ENCODE measurements at places on chromosomes 3 and 15. TPM values are rescaled to one million over a fixed set of nuclear protein-coding genes. Genes with fewer than 3 reads are reported as not detected.

GRCh38 chr15:69357773-69358771, 56.1 kb upstream of the KIF23 start:
- DNase-seq = no peak

GRCh38 chr15:39228889-39229288, 352.0 kb upstream of the THBS1 start:
- DNase-seq = no peak

DNA sequence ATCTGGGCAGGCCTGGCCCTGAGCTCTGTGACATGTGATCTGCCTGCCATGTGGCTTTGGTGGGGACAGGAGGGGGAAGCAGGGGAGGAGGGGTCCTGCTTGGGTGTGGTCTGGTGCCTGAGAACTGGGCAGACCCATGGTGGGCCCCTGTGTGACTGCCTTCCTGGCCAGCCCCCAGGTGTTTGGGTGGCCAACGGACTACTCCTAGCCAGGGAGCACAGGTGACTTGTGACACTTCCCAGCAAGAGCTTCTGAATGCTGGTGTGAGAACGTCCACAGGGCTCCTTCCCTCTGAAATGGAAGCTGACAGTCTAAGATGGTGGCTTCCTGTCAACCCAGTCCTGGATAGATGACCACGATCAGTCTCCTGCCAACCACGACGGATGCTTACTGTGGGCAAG, 136.1 kb upstream of the MEF2A start:
- no peak for DNase-seq

GRCh38 chr15:65211482-65211982, 259 bp upstream of the CILP start:
- no peak for DNase-seq

DNA sequence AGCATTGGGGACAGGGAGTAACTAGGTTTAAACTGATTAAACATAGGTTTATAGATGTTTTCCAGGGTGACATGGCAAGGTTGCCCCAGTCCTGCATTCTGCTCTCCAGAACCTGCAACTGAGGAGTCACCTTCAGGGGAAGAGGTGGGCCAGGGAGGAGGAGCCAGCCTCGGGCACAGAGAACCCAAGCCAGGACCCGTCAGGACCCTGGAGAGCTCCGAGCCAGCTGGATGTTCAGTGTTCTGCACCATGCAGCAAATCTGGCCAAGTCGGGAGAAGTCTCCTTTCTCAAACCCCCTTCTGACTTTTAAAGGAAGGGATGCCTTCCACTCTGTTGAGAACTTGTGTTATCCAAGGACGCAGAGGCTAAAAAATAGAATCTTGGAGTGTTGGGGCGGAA, 62.1 kb upstream of the SLC6A11 start:
- peak; percentile 24 for DNase-seq

- DNase-seq = peak; percentile 65
These were observed 53.4 kb downstream of the UBE2E1 start for GRCh38 chr3:23859012-23859743.

DNA sequence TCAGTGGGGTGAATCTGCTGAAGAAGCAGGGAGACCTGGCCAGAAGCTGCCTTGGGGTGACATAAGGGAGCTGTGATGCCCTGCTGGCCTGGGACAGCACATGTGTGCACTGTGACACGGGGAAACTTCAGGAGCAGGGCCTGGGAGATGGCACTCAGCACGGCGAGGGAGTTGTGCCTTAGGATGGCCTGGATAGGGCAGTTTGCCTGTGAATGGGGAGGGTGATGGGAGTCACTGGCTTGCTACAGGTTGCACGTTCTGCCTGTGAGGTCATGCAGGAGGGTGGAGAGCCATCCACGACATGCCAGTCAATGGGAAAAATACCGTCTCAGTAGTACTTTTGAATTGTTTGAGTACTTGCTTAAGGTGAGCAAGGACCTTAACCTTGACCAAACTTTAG, 76.8 kb upstream of the UBE3A start:
- no peak for DNase-seq

- DNase-seq = no peak
These were observed 35.5 kb downstream of the CRTAP start for GRCh38 chr3:33149342-33149741.

DNA sequence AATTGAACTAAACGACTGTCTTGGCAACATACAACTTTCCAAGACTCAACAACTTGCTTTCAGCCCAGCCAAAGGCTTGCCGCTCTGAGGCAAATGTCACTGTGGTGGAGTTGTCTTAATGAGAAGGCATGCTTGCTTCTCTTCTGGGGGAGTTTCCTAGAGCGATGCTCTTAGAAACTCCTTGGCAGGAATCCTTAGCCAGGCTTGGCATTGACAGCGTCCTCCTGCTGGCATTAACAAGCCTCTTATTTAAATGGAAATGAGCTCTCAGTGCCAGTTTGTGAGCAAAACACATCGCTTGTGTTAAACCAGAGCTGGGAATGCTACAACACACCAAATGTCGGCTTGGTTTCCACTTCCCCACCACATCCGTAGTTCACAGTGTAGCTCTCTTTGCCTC, 265.5 kb upstream of the TPRG1 start:
- no peak for DNase-seq

- no peak for DNase-seq
These were observed at the start of gene CORO2B for GRCh38 chr15:68578980-68579935. Gene CORO2B (plus strand): TSS chr15:68578993. CDS start chr15:68579263, 270 bp downstream.

DNA sequence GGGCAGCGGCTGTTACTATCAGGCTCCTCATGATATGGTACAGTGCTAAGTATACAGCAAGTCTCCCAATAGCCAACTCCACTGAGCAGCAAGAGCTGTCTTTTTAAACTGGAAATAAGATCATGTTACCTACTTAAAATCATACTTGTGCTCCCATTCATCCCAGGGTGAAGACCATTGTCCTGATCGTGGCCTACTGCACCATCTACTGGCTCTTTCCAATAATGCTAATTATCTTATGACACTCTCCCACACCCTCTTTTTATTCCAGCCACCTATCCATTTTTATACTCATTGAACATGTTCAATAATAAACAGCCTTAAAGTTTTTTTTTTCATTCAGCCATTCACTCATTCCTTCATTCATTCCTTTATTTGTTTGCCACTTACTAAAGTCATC, 117.7 kb downstream of the GBE1 start:
- peak; percentile 46 for DNase-seq

Gene MYRIP
- 0.21 TPM for total RNA-seq

DNA sequence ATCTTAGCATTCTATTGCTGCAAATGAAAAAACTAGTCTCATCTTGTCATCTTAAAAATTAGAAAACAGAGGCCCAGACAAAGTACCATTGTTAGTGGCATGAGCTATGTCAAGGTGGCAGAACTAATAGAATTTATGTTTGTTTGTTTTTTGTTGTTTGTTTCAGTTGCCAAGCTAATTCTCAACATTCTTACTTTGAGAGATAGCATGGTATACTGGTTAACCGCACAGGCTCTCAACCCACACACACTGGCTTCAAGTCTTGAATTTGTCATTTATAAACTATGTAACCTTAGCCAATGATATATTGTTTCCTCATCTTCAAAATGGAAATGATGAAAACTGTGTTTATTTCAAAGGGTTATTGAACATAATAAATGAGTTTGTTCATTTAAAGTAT, 367.6 kb upstream of the PLSCR5 start:
- DNase-seq = no peak

DNA sequence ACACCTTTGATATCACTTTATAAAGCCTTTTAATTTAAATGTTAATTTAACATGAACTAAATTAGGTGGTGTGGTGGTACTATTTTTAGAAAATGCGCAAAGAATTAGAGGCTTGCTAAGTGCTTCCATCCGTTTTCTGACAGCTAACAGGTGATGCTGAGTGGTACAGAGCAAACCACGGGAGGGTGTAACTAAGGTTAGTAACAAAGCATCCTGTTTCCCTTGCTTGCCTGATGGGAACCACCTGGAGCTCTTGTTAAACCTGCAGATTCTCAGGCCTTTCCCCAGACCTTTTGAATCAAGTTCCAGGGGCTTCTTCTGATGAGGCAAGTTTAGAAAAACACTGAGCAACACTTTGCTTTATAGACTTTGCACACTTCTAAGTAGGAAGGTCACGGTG, 101.0 kb downstream of the ATG7 start:
- DNase-seq = no peak

- DNase-seq = no peak
These were observed 72.1 kb downstream of the CLSTN2 start for GRCh38 chr3:140007081-140007480.

Gene PIGX
- 58.9 TPM for total RNA-seq

Data from SK-MEL-5 (cell line).